ENCODE measurements at places on chromosomes 6 and 20.
A peak's percentile ranks its signal among the peaks of the same experiment; 100 is the strongest.

DNA sequence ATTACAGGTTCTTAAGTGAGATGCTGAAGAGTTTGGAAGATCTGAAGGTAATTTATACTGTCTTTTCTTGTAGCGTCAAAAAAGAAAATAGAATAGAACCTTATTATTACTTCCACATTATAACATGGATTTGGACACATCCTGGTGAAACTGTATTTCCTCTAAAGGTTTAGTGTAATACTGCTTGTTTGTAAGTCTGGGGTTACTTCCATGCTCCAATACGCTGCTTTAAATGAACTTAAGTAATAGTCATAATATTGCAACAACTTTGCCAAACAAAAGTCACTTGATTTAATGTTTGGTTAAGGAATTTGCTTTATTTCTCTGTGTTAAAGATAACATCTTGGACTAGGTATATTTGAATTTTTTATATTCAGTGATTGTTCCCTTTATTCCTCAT, 11.5 kb upstream of the SNRNP48 start:
- DNase-seq: no peak

DNA sequence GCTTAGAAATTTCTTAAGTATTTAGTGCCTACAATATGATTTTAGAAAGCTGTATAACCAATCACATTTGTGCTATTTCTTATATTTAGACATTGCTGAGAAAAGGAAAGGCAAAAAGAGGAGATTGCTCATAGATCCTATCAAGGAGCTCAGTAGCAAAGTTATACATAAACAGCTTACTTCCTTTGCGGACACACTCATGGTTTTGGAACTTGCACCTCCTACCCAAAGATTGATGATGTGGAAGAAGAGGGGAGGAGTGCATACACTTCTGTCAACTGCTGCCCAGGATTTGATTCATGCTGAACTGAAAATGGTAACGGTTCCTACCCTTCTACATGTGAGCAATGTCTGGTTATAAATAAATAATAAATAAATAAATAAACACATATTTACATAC, 16.7 kb downstream of the RAD21L1 start:
- DNase-seq: no peak

GRCh38 chr6:2659381-2659780, 91.3 kb downstream of the MYLK4 start:
- no peak for DNase-seq

GRCh38 chr6:56345376-56345995, 98.1 kb upstream of the COL21A1 start:
- no peak for DNase-seq

GRCh38 chr6:31922942-31923341, 4.6 kb upstream of the C2 start:
- peak; percentile 51 for DNase-seq

GRCh38 chr20:37699202-37699601, 5.4 kb downstream of the CTNNBL1 start:
- DNase-seq: no peak

- DNase-seq: no peak
Measured at GRCh38 chr6:56434606-56435005, 187.2 kb upstream of the COL21A1 start.

DNA sequence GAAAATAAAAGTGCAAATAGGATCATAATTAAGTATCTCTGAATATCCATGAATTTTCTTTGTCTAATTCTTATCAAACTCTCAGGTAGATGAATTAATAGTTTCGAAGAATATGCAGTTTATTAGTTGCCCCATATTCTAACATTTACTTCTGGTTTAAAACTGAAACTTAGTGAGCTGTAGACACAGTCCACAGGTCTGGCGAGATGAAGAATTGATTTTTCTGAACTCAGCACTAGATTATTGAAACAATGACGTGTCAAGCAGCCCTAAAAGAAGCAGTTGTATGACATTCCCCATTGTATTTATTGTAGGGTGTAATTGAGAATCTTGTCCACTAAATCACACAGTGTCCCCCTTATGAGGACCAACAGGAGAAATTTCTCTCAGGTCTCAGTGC, 407.1 kb downstream of the GRIK2 start:
- no peak for DNase-seq

DNA sequence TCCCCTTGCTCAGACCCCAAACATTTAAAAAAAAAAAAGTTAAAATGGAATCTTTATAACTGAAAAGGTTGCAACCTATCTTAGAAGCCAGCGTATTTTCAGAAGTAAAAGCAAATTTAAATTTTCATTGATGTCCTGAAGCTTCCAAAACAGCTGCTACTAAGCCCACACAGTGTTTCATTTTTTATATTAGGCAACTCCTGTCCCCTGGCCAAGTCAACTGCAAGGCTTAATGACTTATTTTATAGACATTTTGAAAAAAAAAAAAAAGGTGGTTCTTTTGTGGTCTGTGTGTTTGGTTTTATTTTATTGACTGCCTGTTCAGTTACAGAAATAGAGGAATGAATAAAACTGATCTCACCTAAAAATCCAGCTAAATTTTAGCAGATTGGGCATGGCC, 13.0 kb downstream of the CFAP61 start:
- no peak for DNase-seq

DNA sequence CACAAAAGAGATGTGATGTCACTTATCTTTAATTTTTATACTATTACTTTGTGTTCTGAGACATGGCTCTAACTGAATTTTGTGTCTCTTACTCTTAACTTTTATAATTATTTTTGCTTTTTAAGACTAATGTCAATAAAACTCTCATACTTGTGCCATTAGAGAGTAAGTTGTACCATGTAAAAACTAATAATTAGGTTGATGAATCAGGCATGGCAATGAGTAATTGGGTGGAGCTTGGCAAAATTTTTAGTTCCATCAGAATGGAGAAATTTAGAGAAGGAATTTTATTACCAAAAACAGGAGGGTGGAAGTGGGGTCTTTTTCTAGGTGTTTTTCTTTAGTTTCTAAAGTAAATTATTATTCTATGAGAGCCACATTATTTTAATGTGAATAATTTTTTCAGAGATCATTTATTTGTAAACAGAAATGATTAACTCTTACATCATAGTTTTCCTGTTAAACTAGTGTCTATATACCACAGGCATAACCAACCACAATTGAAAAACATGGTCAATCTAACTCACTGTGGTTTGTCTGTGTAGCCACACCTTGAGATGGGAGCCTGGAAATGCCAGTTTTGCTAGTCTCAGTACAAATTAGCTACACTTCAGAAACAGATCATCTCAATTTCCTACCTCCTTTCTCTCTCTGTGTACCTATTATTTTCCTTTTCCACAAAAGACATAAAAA, 51.8 kb downstream of the ELOVL4 start:
- no peak for DNase-seq

DNA sequence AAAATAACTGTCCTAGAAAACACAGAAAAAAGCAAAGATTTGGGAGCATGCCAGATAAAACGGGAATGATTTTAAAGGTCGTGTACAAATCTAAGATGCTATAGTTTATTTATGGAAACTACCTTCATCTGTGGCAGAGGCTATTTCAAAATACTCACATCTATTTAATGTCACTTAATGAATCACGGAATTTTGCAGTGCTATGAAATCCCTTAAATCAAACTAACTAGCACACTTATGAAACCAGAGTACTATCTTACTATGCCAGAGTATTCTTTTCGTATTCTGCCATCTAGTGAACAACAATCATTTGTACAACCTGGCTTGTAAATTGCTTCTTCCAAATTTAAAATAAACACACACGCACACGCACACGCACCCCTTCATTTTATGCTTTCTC, 77.9 kb upstream of the BMP5 start:
- peak; percentile 16 for DNase-seq

- DNase-seq: no peak
Measured at GRCh38 chr20:45338121-45339030, 9.8 kb downstream of the SDC4 start.

GRCh38 chr6:169592558-169592957, 109.3 kb downstream of the WDR27 start:
- DNase-seq: no peak

DNA sequence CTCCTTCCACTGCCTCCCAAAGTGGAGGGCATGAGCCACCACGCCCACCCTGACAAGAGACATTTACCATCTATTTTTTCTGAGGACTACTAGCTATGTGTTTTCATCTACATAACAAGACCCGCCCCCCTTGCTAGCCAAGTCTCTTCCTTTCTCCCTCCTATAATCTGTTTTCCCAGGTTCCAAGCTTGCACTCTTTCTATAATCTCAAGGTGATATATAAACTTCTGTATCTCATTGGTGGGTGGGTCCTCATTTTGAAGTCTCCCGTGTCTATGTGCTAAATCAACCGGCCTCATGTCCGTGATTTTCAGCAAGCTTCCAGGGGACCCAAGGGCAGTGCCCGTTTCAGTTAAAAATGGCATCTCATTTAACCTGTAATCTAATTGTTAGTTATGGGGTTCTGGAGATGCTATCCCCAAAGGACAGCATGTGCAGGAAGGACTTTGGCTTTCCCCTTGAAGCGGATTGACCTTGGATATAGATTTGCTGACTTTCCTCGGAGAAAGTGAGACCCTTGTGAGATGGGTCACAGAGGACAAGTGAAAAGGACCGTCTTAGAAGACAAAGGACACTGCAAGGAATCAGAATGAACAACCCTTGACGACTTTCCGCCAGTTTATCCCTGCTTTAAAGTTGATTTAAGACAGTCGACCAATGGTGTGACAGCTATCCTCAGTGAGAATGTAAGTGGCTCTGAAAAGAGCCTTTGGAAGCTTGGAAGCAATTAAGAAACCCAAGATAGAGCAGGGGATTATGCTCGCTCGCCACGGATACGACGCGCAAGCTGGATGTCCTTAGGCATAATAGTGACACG, 22.4 kb downstream of the OR2B2 start:
- DNase-seq: peak; percentile 90

GRCh38 chr6:4912559-4912958, 91.3 kb downstream of the RPP40 start:
- DNase-seq: no peak

- no peak for DNase-seq
Measured at GRCh38 chr6:105058846-105059245, 101.9 kb downstream of the LIN28B start.

- DNase-seq: no peak
Measured at GRCh38 chr20:50003253-50003656, 20.5 kb downstream of the SNAI1 start.

- DNase-seq: no peak
Measured at GRCh38 chr20:48758206-48758820, 69.5 kb downstream of the PREX1 start.

DNA sequence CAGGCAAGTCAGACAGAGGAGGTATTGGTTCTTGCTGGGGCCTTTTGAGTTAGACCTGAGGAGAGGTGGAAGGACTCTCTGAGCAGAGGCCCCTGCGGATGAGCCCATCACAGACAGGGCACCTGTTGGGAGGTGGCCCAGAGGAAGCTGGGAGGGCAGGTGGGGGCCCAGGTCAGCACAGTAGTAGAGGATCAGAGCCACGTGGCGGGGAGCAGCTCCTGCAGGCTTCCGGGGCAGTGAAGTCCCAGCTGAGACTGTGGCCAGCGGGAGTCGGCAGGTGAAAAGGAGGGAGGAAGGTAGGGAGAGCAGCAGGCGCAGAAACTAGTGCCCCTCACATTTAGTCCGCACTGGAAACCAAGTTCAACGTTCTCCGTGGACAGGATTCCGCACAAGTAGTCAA, 61.8 kb downstream of the RSPH3 start:
- DNase-seq: no peak

GRCh38 chr6:92559611-92560010, 859.7 kb downstream of the EPHA7 start:
- DNase-seq: peak; percentile 74

- no peak for DNase-seq
Measured at GRCh38 chr6:137911675-137912191, 44.7 kb downstream of the TNFAIP3 start.

DNA sequence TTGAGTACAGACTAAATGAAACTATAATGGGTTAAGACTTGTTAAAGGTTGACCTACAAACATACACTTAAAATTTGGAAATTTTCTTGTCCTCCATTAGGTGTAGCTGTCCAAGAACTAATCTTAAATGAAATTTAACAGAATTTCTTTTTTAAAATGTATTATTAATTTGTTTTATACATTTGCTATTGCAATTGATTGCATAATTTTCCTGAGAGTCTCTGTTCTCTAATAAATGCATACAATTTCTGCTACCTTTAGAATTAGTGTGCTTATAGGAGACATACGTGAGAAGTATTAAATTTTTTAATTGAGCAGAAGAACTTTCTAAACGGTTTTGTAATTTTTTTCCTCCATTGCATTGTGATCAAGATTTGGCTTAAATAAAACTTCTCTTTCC, 1.5 kb downstream of the FAM135A start:
- DNase-seq: no peak

GRCh38 chr6:106614166-106614565, 15.1 kb downstream of the RTN4IP1 start:
- no peak for DNase-seq

GRCh38 chr20:4059606-4060005, 44.2 kb upstream of the RNF24 start:
- DNase-seq: no peak

- DNase-seq: no peak
Measured at GRCh38 chr20:43789593-43789992, 62.8 kb upstream of the GTSF1L start.

DNA sequence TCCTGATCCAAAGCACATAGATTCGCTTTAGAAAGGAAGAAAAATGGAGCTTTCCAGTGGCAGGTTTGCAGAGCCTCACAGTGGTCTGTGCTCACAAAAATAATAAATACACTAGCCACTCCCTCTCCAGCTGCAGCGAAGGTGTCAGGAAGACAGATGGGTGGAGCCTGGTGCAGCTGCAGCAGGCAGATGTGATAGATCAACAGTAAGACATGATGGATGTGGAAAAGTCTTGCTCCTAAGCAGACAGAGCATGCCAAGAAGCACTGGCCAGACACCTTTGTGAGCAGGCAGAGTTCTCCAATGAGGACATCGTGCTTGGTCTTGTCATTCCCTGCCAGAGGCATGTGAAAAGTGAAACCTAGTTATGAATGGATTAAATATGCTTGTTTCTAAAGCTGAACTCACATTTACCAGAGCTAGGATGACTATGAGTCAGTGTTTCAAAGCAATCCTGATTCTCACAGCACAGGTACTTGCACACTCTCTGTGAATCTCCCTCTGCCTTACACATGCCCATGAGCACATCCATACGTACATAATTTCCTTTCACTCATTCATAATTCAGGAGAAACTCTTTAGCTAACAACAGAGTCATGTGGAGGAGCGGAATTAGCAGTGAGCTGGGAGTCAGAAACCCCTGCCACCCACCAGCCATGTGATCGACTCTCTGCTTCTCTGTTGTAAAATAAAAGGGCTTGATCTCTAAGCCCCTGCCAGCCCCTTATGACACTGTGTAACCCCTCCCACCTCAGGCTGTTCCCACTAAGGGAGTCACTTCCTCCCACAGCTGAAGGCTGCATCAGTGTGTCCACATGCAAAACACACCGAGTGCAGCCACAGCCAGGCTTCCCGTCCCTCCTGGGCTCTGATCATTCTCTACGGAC, 111.2 kb downstream of the SCML4 start:
- peak; percentile 73 for DNase-seq

- DNase-seq: peak; percentile 45
Measured at GRCh38 chr6:159788753-159789376, 537 bp downstream of the TCP1 start.
